ENCODE measurements at places on chromosomes 16 and 17.

DNA sequence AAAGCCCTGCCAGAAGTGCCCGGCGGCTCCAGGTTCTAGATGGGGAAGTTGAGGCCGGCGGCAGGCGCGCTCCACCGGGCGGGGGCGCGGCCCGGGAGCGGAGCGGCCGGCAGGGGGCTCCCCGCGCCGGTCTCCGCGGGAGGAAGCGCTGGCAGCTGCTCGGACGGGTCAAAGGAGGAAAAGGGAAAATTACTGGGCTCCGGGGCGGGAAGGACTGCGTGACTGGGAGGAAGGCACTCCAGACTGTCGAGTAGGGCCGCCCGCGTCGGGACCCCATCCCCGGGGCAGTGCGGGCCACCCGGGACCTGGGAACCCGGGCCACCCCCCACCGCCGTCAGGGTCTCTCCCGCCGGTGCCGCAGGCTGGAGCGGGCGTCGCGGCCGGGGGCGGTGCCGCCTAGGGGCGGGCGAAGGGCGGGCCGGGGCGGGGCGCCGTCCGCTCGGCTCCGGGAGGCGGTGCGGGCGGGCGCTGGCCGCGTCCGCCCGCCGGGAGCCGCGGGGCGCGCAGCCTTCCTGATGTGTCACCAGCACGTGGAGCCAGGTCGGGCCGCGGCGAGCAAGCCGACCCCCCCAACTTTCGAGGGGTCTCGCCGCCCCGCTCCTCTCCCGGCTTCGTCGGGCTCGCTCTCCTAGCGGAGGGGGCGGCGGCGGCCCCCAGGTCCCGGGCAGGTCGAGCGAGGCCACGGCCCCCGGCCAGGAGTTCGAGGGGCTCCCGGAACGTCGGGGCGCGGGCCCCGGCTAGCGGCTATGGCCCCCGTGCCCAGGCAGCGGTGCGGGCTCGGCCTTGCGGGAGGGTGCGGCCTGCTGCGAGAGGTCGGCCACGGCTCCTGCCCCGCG, 167.5 kb downstream of the RAB11FIP4 start:
- DNase-seq: peak; percentile 85

DNA sequence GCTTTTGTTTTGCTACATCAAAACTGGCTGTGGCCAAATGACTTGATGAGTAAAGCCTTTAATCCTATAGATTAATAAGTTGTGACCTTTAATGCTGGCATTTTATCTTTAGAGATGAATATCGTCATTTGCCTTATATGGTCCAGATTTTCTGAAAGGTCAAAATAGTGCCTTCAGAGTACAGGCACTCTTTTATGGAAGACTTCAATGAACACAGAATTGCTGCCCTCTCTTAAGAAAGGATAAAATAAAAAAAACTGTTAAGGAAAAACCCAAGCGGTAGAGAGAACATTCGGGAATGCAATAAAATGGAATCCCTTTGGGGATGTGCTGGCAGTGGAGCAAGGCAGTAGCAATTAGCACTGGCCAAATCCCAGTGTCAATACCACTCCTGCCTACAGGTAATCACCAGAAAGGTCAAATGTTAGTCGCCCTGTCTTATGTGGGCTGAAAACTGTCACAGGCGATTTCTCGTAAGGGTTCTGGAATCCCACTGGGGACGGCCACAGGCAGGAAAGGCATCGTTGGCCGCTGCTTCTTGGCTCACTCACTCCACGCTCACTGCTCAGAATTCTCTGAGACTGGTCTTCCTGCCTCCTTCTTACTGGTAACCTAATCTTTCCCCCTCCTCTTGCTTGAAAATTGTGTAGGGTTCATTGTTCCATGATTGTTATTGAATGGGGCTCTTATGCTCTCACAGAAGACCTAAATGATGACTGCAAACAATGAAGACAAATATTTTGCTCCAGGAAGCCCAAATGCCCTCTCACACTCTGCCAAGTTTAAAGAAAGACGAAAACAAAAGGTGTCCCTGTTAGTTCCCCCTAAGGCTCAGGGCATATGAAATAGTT, 45.4 kb upstream of the HSBP1 start:
- DNase-seq: peak; percentile 20

- DNase-seq: peak; percentile 80
Observed at GRCh38 chr17:64133546-64134215, 3.7 kb upstream of the ERN1 start.

- no peak for DNase-seq
Observed at GRCh38 chr17:48732688-48733629, 4.4 kb upstream of the HOXB13 start.

DNA sequence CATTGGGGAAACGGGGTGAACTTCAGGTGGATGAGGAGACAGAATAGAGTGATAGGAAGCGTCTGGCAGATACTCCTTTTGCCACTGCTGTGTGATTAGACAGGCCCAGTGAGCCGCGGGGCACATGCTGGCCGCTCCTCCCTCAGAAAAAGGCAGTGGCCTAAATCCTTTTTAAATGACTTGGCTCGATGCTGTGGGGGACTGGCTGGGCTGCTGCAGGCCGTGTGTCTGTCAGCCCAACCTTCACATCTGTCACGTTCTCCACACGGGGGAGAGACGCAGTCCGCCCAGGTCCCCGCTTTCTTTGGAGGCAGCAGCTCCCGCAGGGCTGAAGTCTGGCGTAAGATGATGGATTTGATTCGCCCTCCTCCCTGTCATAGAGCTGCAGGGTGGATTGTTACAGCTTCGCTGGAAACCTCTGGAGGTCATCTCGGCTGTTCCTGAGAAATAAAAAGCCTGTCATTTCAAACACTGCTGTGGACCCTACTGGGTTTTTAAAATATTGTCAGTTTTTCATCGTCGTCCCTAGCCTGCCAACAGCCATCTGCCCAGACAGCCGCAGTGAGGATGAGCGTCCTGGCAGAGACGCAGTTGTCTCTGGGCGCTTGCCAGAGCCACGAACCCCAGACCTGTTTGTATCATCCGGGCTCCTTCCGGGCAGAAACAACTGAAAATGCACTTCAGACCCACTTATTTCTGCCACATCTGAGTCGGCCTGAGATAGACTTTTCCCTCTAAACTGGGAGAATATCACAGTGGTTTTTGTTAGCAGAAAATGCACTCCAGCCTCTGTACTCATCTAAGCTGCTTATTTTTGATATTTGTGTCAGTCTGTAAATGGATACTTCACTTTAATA, 7.0 kb upstream of the TMEM235 start:
- DNase-seq: no peak

- DNase-seq: no peak
Observed at GRCh38 chr17:691423-691822, 23.2 kb downstream of the VPS53 start.

- DNase-seq: no peak
Observed at GRCh38 chr17:36808180-36808661, 129.1 kb upstream of the LHX1 start.

- no peak for DNase-seq
Observed at GRCh38 chr16:26729951-26730541, 336.7 kb upstream of the C16orf82 start.

- DNase-seq: peak; percentile 44
Observed at GRCh38 chr17:81465910-81466309, 46.7 kb downstream of the ACTG1 start.

GRCh38 chr17:43572368-43572980, 26.3 kb upstream of the ETV4 start:
- DNase-seq: no peak

- DNase-seq: no peak
Observed at GRCh38 chr17:28612531-28612930, 1.5 kb downstream of the RSKR start.

Measured in NCI-H774 (cell line).